ENCODE measurements at places on chromosomes 12 and 14.

DNA sequence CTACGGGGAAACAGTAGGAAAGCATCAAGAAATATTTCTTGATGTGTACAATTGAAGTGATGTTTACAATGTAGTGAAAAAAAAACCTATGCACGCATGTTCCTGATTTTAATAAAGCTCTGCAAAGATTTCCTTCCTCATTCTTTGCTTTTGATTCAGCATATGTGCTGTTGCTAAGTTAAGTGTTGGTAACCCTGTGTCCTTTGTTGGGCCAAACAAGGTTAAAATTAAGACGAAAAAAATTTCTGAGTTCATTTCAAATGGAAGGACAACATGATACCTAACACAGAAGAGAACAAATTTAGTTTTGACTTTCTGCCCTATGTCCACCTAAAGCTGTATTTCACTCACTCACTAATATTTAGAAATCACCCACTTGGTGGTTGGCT is 62.8 kb downstream of the PPP2R5C start:
- DNase-seq: no peak

- DNase-seq: no peak
Observed at GRCh38 chr12:47111854-47112253, 32.1 kb upstream of the AMIGO2 start.

- DNase-seq: no peak
Observed at GRCh38 chr12:106418970-106419369, 61.4 kb downstream of the POLR3B start.

GRCh38 chr14:100552524-100553125 is 34.6 kb downstream of the BEGAIN start:
- no peak for DNase-seq

DNA sequence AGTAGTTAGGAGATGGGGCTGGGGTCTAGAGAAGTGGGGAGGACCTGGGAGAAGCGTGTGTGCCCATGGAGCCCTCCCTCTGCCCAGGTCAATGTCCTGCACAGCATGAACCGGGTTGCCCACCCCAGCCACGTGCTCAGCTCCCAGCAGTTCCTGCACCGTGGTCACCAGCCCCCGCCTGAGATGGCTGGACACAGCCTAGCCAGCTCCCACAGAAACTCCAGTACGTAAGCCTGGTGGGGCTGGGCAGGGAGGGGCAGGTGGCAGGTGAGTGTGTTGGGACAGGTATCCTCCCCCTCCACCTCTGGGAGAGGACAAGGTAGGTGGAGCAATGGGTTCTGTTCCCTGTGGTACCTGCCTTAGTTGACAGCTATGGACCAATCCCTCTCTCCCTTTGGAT is 20.7 kb downstream of the CLSTN3 start:
- DNase-seq: no peak

DNA sequence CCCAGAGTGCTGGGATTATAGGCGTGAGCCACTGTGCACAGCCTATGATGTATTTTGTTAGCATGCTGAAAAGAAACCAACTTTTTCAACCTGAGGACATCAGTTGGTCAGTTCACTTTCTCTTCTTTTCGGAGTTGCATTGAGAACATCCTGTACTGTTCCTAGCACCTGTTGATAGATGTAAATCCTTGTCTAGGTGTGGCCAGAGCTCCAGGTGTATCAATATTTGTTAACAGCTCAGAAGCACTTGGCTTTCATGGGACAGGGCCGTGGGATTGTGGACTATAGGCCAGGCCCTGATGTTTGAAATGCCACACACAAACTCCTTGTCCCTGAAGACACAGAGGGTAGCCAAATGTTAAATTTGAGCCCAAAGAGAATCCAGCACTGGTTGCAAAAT is 14.9 kb downstream of the HCAR2 start:
- no peak for DNase-seq

- no peak for DNase-seq
Observed at GRCh38 chr12:180445-180844, 33.5 kb downstream of the SLC6A12 start.

- DNase-seq: no peak
Observed at GRCh38 chr12:31967539-31967938, 8.3 kb downstream of the RESF1 start.

GRCh38 chr14:106493962-106494823 is 967.8 kb downstream of the TMEM121 start:
- no peak for DNase-seq

- no peak for DNase-seq
Observed at GRCh38 chr12:1812650-1813302, 7.6 kb upstream of the LRTM2 start.
